ENCODE measurements at places on chromosomes 7 and 10. TPM values are rescaled to one million over a fixed set of nuclear protein-coding genes. Genes with fewer than 3 reads are reported as not detected.

- no peak for DNase-seq
These were observed 10.7 kb upstream of the CHST15 start for GRCh38 chr10:124104011-124104627.

DNA sequence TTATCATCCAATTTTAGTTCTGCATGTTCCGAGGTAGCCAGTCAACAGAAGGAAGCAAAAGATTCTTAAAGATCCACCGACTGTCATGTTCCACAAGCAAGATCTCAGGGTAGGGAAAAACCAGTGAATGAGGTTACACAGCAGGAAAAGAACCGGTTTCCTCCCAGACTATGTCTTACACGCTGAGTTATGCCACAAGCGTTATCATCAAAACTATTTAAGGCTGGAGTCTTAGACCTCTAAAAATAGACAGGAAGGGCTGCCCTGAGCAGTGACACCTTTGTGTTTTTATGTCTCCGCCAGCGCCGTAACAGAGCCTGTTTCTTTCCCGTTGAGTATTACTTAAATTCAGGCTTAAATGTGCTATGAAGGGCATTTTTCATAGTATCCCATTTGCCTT is 48.3 kb downstream of the PROSER2 start:
- DNase-seq, result no peak

GRCh38 chr7:22482503-22482902 is 17.5 kb downstream of the STEAP1B start:
- no peak for DNase-seq

DNA sequence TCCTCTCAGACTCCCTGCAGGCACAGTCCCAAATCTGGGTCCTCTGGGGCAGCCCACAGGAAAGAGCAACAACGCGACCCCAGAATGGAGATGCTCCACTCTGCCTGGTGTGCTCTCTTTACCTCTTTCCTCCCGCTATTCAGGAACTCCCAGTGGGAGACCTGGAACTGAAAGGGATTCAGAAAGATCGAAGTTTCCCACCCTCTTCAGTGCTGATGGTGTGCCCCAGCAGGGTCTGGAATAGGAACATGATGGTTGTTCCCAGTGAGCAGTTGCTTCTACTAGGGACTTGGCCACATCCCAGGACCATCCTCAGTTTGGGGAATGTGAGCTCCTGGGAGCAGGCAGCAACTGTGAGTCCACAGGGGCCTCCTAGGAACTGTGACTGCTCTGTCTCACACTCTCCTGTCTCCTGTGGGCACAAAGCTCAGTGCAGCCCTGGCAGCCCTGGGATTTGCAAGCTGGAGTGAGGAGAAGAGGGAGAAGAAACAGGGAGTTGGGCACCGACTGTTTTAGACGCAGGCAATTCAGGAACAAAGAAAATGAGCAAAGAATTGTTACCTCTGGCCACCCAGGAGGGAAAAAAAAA is 17.9 kb downstream of the OR6V1 start:
- DNase-seq, result no peak

GRCh38 chr7:39709029-39709428 is 85.7 kb downstream of the RALA start:
- DNase-seq, result no peak

DNA sequence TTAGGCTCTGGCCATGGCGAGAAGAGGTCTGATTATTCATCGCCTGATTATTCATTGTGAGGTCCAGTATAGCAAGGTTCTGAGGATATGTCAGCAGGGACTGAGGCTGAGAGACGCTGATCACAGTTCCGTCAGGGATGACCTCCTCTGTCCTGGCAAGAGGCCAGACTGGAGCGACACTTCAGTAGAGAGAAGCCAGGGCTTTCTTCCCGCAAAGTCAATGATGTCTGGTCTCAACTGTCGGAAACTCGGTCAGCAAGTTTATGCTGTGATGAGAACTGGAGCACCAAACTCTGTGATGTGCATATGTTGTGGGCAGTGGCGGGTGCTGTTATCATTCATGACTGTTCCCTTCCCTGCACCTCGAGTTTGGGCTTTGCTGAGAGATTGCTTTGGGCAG is 29.0 kb upstream of the GNA12 start:
- DNase-seq, result no peak

DNA sequence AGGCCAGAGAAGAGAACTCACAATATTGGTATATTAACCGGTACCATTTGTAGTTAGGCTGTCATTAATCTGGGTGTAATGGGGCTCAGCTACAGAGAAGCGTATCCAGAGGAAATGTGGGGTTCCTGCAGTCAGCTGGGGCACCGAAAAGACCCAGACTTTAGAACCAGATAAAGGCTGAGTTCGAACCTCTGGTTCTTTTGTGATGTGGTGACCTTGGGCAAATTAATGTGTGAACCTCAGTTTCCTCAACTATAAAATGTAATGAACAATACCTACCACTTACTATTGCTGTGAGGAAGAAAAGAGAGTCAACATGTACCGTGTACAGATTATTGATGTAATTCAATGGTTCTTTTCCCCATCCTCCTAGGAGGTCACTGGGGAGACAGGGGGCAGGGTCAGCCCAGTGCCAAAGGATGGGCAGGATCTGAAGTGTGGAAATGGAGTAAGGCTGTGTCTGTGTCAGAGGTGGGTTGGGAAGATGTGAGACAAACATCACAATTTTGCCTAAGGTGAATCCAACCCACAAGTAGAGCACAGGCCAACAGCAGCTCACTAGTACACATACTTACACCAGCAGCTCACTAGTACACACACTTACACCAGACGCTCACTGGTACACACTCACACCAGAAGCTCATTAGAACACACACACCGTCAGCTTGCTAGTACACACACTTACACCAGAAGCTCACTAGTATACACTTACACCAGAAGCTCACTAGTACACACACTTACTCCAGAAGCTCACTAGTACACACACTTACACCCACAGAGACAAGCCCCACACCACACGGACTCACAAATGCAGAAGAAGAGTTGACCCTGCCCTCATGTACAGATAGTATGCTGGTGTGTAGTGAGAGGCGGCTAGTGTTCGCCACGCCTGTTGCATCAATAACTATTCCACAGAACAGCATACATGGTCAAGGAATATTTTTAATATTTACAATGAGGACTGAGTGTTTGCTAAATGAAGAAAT is 28.0 kb downstream of the PRSS2 start:
- DNase-seq, result peak; percentile 50

- no peak for DNase-seq
These were observed 25.9 kb downstream of the RGS10 start for GRCh38 chr10:119516381-119517234.

DNA sequence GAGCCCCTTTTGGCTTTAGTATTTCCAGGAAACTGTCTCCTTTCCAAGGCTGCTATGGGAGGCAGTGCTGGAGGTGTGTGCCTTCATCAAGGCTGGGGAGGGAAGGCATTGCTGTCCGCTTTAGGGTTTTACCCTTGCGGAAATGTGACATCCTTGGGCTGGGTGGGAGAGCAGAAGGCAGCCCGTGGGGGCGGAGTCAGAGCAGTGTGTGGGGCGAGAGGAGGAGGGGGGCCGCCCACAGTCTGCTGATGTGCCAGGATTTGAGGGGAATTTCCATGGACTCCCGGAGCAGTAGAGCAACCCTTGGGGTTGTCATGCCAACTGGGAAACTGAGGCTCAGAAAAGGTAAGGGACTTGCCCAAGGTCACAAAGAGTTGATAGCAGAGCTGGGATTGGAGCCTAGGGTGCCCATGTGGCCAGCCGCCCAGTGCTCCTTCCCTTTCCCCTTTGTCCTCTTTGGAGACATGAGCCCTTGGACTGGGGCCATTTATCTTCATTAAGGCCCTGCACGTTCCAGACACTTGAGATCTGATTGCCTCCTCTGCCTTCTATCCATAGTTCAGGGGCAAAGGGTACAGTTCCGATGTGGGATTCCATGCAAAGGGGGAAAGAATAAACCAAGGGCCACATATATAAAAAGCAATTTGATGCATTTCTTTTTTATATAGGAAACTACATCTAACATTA is 22.2 kb downstream of the TSPAN15 start:
- DNase-seq, result no peak

LRRC18 gene
- total RNA-seq, result not detected

MALRD1 gene
- total RNA-seq, result 0.71 TPM

FIGNL1 gene
- total RNA-seq, result 4.7 TPM

CRHR2 gene
- 0.22 TPM for total RNA-seq
